ENCODE measurements at places on chromosomes 1 and 21. TPM values are rescaled to one million over a fixed set of nuclear protein-coding genes. Genes with fewer than 3 reads are reported as not detected.

Gene RPTN
- not detected for total RNA-seq

Gene BEND5
- total RNA-seq: 14.5 TPM

Gene SAMSN1
- total RNA-seq: 48.7 TPM

Gene MRPL55
- 34.3 TPM for total RNA-seq

Gene OR6N2
- not detected for total RNA-seq

Gene COL8A2
- total RNA-seq: 0.24 TPM

GRCh38 chr1:233323718-233324117, 3.8 kb upstream of the MAP3K21 start:
- DNase-seq: no peak

- no peak for DNase-seq
These were observed 2.3 kb downstream of the ZBTB37 start for GRCh38 chr1:173870252-173871075.

GRCh38 chr1:50333595-50333974, 89.7 kb downstream of the DMRTA2 start:
- peak; percentile 21 for DNase-seq

GRCh38 chr1:222167896-222168295, 380.0 kb downstream of the HHIPL2 start:
- no peak for DNase-seq

- DNase-seq: no peak
These were observed 193.8 kb upstream of the EDN2 start for GRCh38 chr1:41678111-41678878.

GRCh38 chr1:243821177-243821680, 28.8 kb downstream of the AKT3 start:
- no peak for DNase-seq

GRCh38 chr1:201153474-201154388, 543 bp downstream of the TMEM9 start:
- no peak for DNase-seq

DNA sequence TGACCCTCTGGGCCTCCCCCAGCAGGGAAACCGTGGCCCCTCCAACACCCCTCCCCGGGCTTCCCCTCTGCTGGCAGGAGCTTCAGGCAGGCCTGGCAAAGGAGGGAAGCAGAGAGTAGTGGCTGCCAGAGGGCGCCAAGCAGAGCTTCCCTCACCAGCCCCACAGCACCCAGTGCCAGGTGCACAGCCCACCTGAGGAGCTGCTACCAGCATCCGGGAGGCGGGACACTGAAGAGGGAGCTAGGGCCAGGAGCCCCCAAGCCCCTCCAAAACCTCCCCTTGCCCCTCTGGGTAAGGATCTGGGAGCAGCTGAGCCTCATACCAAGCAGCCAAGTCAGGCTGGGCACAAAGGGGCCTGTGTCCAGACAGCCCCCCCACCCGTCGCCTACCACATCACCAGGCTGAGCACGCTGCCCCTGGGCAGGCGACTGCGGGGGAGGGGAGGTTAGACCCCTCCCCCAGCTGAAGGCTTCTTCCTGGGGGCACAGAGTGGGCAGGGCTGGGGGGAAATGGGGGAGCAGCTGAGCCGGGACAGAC, 19.6 kb downstream of the CCDC24 start:
- DNase-seq: no peak

GRCh38 chr1:221448585-221449175, 293.2 kb downstream of the DUSP10 start:
- DNase-seq: no peak

DNA sequence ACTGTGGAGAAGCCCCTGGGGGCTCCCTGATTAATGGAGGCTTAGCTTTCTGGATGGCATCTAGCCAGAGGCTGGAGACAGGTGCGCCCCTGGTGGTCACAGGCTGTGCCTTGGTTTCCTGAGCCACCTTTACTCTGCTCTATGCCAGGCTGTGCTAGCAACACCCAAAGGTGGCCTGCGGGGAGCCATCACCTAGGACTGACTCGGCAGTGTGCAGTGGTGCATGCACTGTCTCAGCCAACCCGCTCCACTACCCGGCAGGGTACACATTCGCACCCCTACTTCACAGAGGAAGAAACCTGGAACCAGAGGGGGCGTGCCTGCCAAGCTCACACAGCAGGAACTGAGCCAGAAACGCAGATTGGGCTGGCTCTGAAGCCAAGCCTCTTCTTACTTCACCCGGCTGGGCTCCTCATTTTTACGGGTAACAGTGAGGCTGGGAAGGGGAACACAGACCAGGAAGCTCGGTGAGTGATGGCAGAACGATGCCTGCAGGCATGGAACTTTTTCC, 24.8 kb downstream of the PCSK9 start:
- no peak for DNase-seq

DNA sequence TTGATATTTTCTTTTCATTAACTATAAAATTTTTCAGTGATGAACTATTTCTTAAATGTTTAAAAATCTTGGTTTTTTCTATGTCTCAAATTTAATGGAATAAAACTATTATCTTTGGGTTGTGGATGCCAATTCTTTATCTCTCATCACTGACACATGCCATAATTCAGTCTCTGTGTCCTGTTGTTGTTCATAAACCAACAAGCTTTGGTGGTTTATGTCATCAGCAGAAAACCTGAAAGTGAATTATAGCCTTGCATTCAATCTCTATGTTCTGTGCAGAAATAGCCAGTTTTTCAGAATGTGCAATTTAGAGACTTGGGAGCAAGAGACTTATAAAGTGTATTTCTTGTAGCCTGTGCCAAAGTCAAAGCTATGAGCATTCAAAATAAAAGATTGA, 462.6 kb upstream of the ADGRL4 start:
- DNase-seq: no peak

DNA sequence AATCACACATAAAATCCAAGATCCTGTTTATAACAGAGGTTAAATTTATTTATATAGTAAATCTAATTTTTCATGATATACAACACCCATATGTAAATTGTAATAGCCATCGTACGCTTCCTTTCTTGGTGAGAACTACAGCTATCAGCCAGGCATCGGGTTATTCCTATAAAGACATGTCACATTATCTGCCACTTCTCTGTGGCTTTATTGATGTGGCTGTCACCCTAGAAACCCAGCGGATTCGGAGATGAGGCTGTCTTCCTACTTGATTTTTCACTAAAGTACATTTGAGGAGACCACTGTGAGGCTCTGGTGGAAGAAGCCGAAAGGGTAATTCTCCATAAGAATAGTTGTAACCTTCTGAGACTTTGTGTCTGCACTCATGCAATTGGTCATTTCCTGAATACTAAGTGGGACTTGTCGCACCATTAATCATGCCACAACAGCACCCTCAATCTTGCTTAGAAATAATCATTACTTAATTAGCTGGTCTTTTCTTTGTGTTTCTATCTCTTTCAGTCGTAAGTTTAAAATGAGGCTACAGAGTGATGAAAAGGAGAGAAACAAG, 106.0 kb downstream of the NTNG1 start:
- no peak for DNase-seq

DNA sequence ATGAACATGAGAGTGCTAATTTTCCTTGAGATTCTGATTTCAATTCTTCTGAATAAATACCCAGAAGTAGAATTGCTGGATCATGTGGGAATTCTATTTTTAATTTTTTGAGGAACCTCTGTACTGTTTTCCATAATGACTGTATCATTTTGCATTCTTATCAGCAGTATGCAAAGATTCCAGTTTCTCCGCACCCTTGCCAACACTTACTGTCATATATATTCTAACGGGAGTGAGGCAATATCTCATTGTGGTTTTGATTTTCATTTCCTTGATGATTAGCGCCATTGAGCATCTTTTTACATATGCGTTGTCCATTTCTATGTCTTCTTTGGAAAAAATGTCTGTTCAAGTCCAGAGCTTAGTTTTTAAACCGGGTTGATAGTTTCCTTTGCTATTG, 33.2 kb downstream of the VCAM1 start:
- no peak for DNase-seq

DNA sequence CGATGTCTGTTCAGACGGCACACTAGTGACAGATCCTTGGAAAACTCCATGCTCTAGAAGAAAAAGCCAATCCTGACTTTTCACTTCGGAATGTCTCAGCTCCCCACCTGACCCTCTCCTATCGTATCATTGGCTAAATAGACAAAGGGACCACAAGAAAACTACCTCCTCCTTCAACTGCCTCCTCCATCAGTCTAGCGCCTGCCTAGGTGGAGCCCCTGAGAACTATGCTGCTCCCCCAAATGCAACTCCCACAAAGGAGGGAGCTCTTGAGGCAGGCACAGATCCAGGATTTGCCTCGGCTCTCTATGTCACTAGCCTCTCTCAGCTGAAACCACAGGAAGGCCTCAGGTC, 148.4 kb downstream of the TOMM20 start:
- no peak for DNase-seq

DNA sequence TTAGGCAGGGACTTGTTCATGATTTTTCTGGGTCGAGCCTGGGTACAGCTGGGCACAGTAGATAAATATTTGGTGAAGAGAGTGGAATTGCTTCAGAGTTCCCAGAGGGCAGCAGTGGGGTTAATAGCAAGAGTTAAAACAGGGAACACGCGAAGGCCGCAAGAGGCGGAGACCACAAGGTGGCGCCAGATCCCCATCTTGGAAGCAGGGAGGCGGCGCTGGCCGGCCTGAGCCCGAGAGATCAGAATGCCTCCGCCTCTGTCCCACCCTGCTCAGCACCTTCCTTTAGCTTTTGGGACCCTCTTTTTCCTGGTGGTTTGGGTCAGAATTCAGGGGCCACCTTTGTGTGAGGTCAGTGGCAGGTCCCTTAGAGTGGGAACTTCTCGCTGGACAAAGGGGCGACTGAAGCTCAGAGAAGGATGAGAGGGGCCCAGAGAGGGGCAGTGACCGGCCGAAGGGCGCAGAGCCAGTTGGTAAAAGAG, 6.5 kb upstream of the PADI2 start:
- peak; percentile 84 for DNase-seq

- peak; percentile 49 for DNase-seq
These were observed at the start of gene AVPR1B for GRCh38 chr1:206117151-206117948. AVPR1B (minus strand) TSS chr1:206117388; CDS start chr1:206116890, 498 bp downstream.

DNA sequence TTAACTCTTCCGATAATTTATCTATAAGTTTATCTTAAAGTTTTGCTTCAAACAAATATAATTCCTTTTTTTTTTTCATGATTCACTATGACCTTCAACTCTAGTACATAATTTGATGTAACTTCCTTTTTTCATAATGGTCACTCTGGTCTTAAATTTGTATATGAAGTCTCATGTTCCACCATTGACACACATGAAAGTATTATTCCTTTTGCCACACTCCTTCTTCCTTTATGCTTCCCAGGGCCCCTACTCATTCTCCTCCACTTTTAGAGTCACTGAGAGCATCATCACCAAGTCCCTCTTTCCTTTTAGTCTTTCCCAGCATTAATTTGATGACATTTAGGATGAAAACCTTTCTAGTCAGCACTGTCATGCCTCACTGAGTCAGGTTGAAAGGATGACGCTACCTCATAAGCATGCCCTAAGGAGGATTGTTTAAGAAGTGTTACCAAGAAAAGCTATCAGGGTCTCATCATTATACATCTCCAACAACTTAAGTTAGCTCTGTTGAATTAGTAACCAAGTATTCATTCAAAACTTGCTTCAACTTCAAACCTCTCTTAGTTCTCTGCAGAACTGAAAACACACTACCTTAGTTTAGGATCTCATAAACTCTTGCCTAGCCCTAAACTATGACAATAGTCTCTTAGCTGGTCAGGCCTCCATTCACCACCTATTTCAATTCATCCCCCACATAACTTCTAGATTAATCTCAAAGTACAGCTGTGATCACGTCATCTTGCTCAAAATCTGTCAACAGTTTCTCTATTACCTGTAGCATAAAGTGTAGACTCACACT, 14.5 kb downstream of the AUNIP start:
- DNase-seq: no peak

- no peak for DNase-seq
These were observed 1.5 kb downstream of the TRIM62 start for GRCh38 chr1:33180226-33180910.

GRCh38 chr1:32398401-32398800, 4.2 kb upstream of the BSDC1 start:
- DNase-seq: no peak

GRCh38 chr21:31730712-31731055, 1.2 kb downstream of the SCAF4 start:
- no peak for DNase-seq
